ENCODE measurements at places on chromosomes 5 and 9.

- no peak for DNase-seq
These were observed 1.0 kb upstream of the TPM2 start for GRCh38 chr9:35690614-35691333.

DNA sequence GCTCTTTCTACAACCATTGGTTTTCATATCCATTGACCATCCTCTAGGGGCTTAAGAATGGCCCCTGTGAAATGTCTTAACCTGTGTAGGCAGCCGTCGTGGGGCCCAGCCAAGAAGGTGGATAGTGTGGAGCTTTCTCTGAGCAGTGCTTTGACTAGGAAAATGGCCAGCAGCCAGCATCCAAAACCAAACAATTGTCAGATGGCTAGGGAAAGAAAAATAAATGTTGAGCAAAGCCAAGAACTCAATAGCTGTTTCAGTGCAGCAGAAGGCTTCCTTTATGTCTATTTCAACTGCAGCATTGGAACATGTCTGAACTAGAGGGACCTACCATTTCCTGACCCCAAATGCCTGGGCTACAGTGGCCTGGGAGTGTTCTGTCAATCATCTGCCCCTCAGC lies 374.9 kb downstream of the TLE4 start:
- peak; percentile 33 for DNase-seq

- no peak for DNase-seq
These were observed 28.2 kb upstream of the NCS1 start for GRCh38 chr9:130143958-130144366.

DNA sequence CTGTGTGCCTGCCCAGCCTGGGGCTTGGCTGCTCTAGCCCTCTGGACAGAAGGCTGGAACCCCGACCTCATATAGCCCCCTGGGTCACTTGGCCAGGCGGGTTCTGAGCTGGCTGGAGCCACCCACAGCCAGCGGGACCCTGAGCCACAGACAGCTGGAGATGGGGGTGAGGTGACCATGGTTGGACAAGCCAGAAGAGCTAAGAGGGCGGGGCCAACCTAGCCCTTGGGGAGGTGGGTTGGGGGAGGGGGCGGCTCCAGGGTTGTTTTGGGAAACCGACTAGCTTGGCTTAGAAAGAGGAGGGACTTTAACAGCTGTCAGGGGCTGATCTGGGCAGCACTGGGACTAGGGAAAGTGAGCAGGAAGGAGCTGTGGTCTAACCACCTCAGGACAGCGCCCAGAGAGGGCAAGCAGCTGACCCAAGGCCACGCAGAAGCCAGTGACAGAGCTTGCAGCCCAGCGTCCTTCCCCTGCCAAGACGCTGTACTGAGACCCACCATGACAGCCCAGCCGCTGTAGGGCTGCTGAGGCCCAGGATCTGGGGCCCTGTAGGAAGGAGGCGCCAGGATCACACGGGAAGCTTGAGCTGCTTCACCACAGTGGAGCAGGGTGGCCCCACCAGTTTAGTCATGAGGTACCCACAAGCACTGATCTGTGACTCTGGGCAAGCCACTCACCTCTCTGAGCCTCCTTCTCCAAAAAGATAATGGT lies 2.2 kb downstream of the AIF1L start:
- no peak for DNase-seq

GRCh38 chr5:50657044-50657443 lies 9.4 kb upstream of the PARP8 start:
- DNase-seq = no peak

DNA sequence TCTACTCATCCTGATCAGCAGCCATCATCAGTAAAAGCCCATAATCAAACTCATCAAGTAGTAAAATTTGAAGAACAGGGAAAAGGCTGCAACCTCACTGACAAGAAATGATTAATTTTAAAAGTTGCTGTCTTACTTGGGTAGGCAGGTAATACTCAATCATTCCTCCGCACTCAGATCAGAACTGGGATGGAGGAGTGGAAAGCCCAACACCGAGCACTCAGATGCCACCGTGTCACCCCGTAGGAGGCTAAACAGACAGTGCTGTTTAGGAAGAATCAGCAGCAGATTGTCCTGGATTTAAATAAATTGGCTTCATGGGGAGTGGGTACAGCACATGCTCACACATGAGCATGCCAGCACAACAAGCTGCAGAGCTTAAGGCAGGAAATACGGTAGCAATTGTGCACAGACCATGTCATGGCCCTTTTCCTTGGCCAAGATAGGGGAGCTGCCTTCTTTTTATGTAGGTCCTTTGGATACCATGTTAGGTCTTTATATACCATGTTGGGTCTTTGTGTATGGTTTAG lies 92.6 kb upstream of the CDH6 start:
- no peak for DNase-seq

- DNase-seq = no peak
These were observed 21.8 kb downstream of the RGMB start for GRCh38 chr5:98795243-98795642.

DNA sequence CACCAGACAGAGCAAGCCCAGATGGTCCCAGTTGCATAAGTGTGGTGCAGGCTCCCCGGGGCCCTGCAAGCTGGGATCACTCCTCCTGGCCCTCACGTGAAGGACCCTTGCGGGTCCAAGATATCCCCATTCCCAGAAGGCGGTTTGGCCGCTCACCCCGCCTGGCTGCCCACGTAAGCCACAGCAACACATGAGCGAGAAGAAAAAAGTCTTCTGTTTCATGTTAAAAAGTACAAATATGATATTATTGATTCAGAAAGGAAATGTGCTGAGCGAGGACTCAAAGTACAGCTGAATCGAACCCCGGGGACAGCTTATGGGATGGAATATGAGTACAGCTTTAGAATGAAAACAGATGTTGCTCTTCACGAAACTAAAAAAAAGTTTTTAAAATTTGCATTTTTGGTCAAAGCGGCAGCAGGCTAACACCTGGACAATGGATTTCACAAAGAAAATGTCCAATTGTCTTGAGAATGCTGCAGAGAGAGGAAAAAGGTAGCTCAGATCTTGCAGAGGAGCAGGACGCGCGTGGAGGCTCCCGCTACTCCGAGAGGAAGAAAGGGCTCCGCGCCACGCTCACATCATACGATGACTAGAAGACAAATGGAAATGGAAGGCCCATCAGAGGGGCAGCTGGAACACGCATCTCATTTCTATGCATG lies 427.6 kb downstream of the IRX1 start:
- no peak for DNase-seq

- DNase-seq = peak; percentile 14
These were observed 113.7 kb downstream of the KLHL3 start for GRCh38 chr5:137621861-137622823.

DNA sequence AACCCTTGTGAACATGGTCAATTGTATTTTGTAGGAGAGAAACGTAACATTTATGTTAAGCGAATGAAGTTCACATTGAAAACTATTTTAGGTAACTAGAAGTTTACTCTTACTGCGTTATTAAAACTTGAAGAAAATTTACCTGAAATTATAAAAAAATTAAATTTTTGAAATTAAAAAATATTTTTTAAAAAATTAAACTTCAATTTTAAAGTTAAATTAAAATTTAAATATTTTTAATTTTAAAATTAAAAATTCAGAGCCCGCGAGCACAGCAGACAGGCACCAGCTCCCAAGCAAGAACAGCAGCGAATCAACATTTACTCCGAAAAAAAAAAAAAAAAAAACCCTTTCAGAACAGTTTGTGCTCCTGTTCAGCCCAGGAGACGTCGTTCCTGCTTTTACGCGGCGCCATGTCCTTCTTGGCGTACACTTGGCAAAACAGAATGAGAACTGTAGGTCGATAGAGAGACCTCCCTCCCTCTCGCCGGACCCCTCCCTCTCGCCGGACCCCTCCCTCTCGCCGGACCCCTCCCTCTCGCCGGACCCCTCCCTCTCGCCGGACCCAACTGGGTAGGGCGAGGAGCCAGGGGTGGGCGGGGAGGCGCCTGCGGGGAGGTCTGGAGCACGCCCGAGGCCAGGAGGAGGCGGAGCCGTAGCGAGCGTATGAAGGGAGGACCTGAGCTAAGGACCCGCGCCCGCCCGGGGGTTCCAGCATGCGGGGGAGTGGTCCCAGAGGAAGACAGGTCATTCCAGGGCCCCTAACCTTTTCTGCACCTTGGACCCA lies 235.8 kb downstream of the ROR2 start:
- no peak for DNase-seq

GRCh38 chr5:65766175-65766574 lies 44.2 kb downstream of the NLN start:
- DNase-seq = no peak

GRCh38 chr5:113489299-113489698 lies 1.0 kb upstream of the MCC start:
- no peak for DNase-seq

DNA sequence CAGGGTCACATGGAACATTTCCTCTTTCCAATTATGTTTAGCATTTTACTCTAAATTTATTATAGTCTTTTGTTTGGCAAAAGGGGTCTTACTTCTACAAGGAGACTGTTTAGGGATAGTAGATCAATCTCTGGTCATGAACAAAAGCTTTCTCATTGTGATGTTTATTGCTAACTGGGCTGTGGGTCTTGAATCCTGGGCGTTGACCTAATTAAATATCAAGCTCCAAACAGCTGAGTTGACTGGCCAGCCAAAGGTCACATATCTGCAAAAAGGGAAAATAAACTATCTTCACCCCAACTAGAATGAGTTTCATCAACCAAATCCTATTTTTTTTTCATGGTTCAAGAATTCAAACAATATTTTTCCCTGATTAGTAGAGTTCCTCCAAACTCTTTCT lies 245.4 kb upstream of the TUT7 start:
- DNase-seq = no peak

GRCh38 chr9:12849486-12850003 lies 74.7 kb downstream of the LURAP1L start:
- no peak for DNase-seq

- no peak for DNase-seq
These were observed 471.8 kb upstream of the BRINP1 start for GRCh38 chr9:119841016-119841415.

GRCh38 chr5:92553326-92553725 lies 1027.7 kb downstream of the NR2F1-AS1 start:
- DNase-seq = no peak

- DNase-seq = no peak
These were observed 458 bp downstream of the PRSS3 start for GRCh38 chr9:33795819-33796218.

DNA sequence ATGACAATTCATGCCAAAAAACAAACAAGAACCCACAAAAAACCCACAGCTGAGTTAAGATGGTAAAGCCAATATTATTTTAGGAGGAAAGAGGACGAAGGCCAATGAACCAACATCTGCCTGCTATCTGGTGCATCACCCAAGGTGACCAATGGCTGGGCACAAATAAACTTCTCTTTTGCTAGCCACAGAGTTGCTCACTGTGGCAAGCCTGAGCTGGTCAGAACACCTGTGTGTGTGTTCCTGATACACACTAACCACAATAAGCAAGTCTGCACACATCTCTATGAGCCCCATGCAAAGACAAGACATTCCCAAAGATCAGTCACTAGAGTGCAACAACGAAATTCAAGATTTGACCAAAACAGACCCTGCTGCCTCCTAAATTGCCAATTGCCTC lies 63.1 kb downstream of the RNF38 start:
- DNase-seq = no peak

DNA sequence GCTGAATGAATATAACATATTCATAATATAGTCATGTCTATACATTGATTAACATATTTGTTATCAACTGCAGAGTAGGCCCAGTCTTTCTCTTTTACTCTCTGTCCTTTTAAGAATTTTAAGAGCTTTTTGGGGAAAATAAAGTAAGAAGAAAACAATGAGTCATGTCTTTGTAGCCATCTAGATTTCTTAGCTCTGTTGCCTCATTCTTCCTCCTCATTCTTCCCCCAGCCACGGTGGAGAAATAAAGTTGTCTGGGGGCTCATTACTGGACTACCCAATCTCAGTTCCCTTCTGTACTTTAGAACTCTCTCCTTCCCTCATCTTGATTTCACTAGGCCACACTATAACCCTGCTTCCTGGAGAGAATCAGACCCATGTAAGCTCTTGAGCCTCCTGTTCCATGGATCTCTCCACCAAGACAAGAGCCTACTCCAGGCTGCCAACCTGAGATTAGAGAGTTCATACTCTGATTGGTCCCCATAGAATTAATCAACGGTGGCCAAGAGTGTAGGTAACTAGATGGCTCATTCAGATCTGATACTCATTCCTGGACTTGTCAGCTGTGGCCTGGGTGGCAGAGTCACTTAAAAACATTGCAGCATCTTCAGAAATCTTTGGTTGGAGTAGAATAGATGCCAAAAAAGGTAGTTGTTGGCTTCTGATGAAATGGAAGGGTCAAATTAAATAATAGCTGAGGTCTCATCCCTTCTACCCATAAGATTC lies 44.2 kb downstream of the ITGA1 start:
- no peak for DNase-seq

Measured in pons (tissue), 1 donor.